Choroid plexus epithelial cell (primary cell): ENCODE measurements at places on chromosomes 4 and X.

DNA sequence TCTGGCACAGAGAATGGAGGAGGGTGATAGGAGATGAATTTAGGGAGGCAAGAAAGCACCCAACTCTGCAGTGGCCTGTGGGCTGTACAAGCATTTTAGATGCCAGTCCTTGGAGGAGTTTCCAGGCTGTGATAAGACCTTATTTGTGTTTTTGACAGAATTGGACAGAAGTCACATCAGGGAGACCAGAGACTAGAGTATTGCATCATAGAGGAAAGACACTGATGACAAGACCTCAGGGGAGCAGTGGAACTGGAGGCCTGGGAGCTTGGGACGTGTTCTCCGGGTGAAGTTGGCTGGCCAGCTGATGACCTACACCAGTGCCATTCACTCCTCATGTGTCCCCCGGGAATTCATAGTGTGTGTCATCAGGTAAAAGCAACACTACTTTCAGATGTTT lies 284.0 kb upstream of the ZFP42 start:
- no peak for DNase-seq

DNA sequence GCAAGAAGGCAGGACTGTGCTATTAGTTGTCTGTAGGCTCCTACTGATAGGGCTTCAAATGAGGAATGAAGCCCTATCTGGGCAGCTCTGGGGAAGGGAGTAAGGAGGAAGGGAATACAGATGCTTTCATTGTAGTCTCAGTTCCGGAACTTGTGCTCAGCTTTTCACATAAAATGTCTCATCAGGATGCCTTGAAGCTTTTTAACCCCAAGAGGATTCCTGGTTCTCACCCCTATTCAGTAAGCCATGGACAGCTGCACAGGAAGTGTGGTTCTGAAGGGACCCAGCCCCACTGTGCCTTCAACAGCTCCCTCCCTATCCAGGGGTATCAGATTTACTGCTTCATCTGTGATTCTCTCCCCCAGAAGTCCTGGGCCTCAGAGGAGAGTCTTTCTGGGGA lies 5.0 kb downstream of the ARMCX5 start:
- DNase-seq, result no peak

GRCh38 chrX:134737721-134738369 lies 79.6 kb upstream of the PLAC1 start:
- DNase-seq, result peak; percentile 16

- DNase-seq, result peak; percentile 21
Observed at GRCh38 chr4:21452931-21453330, 495.6 kb downstream of the KCNIP4 start.

GRCh38 chr4:89657931-89658700 lies 178.8 kb downstream of the SNCA start:
- peak; percentile 72 for DNase-seq

DNA sequence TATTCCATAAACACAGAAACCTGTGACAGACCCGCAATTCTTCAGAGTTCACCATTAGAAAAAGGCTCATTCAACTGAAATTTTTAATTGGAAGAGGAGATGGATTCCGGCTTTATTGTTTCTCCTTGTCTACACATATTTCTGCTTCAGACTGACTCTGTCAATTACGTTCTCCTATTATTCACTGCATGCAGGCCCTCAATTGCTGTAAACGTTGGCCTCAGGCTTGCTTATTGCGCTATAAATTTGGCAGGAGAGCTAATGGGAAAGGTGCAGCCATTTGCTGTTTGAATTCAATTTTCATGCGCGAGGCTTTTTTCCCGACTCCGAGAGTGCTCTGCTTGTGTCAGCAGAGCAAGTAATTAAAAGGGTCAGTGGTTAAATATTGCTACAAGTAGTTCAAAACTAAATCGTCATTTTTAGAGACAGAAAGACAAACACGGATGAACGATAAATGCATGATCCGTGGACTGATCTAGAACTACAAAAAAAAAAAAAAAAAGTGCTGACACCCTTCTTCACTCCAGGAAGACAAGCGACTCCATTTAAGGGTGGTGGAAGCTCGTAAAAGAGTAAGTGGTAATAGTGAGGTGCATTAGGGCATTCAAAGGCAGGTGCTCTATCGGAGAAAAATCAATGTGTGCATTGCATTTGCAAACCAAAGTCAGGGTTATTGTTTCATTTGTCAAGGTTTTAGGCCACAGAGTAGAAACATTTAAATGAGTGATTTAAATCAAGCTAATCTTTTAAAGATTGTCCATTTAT lies 841.6 kb upstream of the FRG1 start:
- DNase-seq, result no peak

DNA sequence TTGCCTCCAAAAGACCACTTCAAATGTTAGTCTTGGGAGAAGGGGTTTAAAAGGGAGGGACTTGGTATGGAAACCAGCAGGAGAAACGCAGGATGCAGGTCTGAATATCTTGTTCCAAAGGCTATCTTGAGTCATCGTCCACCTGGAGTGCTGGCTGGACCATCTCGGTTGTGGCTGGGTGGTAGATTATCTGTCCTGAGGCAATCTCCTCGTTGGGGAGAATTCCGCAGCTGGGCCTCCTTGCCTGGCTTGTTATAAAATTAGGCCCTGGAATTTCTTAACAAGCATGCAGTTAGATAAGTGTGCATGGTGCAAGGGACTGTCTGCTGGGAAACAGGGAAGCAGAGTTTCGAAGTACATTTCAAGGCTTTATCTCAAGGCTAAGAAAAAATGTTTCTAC lies 2045.7 kb upstream of the TENM3 start:
- DNase-seq, result no peak

- DNase-seq, result no peak
Observed at GRCh38 chr4:119205690-119206089, 6.8 kb upstream of the USP53 start.

- DNase-seq, result peak; percentile 86
Observed at GRCh38 chr4:140653718-140654494, 85.1 kb upstream of the UCP1 start.

DNA sequence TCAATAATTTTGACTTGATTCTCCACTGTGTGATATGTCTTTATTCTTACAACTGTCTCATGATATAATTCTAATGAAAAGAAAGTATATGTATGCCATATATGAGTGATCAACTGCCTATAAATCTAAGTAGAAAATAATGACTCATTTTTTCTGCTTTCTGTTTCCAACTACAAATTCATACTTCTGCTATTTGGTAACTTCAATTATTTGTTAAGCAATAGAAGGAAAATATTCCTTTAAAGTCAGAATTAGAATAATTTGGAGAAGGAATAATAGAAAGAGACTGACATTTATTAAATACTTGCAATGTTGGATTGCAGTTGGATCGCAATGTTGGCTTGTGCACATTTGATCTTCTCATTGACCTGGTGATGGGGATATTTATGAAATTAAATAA lies 204.2 kb upstream of the PACRGL start:
- DNase-seq, result no peak

DNA sequence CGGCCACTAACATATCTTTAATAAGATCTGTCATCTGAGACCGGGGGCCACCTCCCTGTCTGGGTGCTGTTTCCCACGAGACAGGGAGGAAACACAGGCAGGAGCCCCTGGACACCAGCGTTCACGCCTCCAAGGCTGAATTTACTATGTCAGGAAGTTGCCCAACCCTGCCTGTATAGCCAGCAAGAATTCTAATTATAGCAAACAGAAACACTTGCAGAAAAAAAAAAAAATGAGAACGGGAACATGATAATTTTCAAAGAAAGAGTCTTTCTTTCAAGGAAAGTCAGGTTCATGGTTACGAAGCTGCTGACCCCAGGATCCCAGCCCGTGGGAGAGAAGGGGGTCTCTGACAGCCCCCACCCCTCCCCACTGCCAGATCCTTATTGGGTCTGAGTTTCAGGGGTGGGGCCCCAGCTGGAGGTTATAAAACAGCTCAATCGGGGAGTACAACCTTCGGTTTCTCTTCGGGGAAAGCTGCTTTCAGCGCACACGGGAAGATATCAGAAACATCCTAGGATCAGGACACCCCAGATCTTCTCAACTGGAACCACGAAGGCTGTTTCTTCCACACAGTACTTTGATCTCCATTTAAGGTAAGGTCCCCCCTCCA lies at the start of gene IL3RA:
Gene IL3RA, plus strand, starts transcription at position 455 of the 613 bp plus-strand sequence. CDS start 4,981 bp downstream, outside the sequence.
- DNase-seq, result peak; percentile 48

DNA sequence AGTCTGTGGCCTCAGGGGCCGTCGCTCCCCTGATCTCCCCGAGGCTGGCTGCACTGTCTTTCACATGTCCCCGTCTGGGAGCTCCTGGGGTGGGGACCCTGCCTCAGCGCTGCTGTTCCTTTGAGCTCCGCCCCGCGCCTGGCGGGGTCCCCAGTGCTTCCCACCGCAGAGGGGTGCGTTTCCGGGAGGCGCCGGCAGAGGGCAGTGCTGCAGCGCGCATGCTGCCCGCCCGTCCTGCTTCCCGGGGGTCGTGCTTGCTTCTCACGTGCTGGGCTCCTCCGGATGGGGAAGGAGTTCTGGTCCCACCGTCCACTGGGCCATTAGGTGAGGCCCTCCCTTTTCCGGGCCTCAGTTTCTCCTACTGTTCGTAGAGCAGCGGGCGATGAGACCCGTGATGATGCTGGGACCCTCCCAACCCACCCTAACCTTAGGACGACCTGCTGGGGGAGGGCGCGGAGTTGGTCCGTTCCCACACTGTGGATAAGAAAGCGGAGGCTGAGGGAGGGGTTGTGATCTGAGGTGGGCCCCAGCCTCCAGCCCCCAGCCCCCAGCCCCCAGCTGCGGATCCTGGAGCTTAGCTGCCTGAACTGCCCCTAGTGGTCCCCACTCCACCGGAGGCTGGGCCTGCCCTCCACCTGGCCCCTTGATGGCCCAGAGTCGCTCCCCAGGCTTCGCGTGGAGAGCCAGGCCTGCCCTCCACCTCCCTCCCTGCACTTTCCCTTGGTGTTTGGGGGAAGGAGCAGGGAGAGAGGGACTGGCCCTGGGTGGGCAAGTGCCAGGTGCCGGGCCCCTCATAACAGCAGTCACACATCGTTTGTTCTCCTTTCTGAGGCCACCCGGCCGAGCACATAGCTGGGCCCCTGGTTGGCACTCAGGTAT lies 15.3 kb downstream of the CPZ start:
- DNase-seq, result no peak
